ENCODE measurements at places on chromosomes 6 and 20.

DNA sequence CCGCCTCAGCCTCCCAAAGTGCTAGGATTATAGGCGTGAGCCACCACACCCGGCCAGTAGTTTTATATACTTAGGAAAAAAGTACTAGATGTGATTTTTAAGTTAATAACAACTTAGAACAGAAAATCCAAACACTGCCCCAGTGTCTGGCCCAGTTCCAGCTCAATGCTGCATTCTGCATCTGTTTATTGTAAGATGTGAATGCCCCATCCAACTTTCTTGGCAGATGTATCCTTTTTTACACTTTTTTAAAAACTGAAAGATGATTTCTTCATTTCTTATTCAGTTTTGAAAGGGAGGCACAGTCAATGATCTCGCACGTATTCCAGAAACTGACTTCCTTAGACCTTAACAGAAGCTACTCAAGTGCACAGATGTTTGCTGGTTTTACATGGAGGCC, 85.6 kb upstream of the SRSF6 start:
- no peak for DNase-seq

DNA sequence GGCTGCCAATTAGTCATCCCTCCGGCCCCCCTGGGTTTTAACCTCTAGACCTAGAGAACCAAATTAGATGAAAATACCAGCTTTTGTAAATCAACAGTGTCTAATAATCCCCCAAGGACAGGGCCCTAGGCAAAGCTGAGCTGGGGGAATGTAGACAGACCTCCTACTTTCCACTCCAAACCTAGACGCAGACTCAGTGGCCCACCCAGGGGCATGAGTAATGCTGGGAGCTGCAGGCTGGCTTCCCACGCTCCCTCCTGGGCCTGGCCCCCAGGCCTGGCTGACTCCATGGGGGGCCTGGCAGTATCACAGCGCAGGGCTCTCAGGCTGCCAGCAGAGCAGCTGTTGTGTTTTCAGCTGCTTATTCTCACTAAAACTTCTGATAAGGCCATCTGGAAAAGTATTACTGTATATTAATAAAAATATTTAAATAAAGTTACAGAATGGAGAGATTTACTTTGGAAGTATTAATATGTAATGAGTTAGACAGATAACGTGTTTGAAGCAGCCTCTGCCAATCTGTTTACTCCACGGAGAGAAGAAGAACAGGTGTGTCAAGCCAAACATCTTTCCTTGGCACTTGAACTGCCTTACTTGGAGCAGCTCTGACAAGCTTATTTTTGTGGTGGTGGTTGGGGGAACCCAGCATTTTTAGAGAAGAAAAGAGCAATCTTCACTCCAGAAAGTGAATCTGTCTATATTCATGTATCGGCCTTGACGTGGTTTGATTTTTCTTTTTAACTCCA, 144.0 kb upstream of the AGPAT4 start:
- peak; percentile 91 for DNase-seq

GRCh38 chr20:6122111-6122872, 538 bp downstream of the FERMT1 start:
- DNase-seq = peak; percentile 26

DNA sequence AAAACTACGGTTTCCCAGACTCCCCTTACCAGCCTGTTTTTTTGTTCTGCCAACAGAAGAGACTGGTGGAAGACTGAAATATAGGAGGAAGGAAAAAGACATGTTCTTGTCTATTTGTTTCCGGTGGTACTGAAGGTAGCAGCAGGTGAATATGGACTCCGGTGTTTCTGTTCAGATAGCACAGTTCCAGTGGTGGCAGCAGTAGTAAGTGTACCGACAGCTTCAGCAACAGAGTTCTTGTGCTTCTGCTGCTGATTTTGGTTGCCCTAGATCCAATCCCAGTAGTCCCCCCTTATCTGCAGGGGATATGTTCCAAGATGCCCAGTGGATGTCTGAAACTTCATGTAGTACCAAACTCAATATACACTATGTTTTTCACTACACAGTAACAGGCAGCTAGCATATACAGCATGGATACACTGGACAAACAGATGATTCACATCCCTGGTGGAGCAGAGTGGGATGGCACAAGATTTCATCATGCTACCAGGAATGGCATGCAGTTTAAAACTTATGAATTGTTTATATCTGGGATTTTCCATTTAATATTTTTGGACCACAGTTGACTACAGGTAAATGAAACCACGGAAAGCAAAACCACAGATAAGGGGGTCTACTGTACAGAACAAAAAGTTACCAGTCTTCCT, 301.8 kb downstream of the BTBD9 start:
- DNase-seq = peak; percentile 78

GRCh38 chr6:33324125-33324524, 6.6 kb upstream of the ZBTB22 start:
- no peak for DNase-seq

DNA sequence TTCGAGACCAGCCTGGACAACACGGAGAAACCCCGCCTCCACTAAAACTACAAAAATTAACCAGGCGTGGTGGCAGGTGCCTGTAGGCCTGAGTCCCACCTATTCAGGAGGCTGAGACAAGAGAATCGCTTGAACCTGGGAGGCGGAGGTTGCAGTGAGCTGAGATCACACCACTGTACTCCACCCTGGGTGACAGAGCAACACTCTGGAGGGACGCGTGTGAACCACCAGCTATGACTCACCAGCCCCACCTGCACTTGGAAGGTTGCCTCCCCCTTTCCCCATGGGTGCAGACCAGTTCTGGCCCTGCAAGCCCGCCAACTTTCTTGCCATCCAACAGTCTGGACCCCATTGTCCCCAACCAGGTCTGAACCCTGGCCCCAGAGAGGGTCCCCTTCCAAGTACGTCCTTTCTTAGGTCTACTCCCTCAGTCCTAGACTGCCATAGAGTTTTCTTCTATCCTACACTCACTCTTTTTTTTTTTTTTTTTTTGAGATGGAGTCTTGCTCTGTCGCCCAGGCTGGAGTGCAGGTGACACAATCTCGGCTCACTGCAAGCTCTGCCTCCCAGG, 29.2 kb downstream of the ATP9A start:
- no peak for DNase-seq
